ENCODE measurements at places on chromosomes 3 and 15. TPM values are rescaled to one million over a fixed set of nuclear protein-coding genes. Genes with fewer than 3 reads are reported as not detected.

The BCL2A1 gene
- total RNA-seq = not detected

The LYSMD2 gene
- 10.8 TPM for total RNA-seq

DNA sequence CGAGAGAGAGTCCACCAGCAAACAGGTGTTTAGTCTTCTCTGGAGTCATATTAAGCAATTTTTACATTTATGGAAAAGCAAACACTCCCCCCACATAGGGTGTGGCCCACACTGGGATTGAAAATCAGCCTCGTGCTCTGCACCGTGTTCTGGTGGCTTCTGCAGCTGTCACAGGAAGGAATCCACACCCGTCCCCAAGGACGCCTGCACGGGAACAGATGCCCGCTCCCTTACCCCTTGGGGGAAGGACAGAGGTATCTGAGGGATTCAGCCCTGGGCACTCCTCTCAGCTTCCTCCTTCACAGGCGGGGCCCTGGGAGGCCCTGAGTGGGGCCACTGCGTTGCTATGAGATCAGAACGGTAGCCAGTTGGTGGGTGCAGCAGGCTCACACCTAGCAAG lies 27.8 kb downstream of the LIPC start:
- no peak for DNase-seq

GRCh38 chr3:143060906-143061305 lies 58.7 kb upstream of the CHST2 start:
- DNase-seq = peak; percentile 47

GRCh38 chr15:29208352-29208751 lies 61.3 kb downstream of the NSMCE3 start:
- no peak for DNase-seq

GRCh38 chr3:114642951-114643741 lies 349.3 kb downstream of the TIGIT start:
- DNase-seq = no peak

GRCh38 chr3:87201727-87202126 lies 25.4 kb upstream of the CHMP2B start:
- no peak for DNase-seq

GRCh38 chr3:42202217-42202865 lies 63.6 kb downstream of the CCK start:
- DNase-seq = no peak

- no peak for DNase-seq
Observed at GRCh38 chr3:106836906-106837305, 540.3 kb upstream of the CCDC54 start.

DNA sequence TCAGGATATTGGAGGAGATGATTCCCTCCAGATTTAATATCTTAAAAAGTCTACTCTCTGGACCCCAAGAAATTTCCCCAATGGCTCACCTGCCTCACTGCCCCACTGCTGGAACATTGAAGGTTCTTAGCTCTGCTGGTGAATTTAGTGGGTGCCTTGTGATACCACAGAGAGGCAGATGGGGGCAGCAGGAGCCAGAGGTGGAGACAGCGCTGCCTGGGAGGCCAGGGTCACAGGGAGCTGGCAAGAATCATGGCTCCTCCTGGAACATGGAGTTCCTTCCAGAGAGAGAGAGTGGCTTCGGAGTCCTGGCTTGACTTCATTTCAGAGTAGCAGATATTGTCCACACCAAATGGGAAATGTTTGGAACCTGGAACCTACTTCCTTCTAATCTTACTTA lies 263.5 kb upstream of the CFAP20DC start:
- peak; percentile 20 for DNase-seq

DNA sequence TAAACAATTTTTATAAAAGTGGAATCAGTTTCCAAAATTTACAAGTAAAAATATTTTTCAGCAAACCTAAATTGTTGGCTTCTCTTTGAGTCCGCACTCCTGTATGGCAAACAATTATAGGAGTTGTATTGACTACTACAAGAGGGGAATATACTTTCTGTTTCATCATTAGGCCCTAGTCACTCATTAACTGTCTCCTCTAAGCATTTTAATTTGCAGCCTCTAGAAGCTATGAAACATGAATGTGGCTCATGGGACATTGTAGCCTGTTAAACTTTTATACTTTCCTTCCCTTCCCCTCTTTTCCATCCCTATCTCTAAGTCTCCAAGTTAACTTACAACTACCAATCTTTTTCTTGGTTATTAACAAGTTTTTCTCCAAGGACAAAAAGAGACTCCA lies 58.9 kb upstream of the CBLB start:
- DNase-seq = no peak

DNA sequence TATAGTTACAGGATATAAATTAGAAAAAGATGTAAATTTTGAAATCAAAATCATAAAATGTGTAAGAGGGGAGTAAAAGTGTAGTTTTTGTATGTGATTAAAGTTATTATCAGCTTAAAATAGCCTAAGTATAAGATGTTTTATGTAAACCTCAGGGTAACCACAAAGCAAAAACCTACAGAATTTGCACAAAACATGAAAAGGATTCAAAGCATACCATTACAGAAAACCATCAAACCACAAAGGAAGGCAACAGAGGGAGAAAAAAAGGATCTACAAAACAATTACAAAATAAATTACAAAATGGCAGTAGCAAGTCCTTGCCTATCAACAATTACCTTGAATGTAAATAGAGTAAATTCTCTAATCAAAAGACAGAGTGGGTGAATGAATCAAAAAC lies 36.7 kb upstream of the MYLK start:
- no peak for DNase-seq

DNA sequence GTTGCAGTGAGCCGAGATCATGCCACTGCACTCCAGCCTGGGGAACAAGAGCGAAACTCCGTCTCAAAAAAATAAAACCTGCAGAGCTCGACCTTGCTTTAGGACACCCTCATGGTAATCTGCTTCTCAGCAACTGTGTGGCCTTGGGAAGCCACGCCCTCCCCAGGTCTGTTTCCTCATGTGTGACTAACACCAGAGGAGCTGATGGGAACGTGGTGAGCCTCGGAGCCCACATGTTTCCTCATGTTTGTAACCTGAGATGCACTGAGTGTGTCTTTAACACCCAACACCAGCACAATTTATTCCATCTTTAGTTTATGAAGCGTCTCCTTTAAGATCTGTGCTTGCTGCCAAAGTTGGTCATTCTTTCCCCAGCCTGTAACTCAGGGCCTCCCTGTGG lies 142.8 kb downstream of the OCA2 start:
- DNase-seq = no peak

DNA sequence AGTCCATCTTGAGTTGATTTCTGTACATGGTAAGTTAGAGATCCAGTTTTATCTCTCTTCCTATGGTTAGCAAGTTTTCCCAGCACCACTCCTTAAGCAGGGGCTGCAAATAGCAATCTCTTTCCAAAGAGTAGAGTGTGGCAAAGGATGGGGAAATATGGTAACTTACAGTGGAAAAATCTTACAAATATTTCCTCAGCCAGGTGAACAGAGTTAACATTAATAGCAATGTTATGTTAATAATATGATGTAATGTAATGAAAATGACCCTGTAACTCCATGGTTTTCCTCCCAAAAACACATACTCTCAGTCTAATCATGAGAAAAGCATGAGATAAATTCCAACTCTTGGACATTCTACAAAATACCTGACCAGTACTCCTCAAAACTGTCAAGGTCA lies 30.4 kb downstream of the FSIP1 start:
- DNase-seq = no peak

DNA sequence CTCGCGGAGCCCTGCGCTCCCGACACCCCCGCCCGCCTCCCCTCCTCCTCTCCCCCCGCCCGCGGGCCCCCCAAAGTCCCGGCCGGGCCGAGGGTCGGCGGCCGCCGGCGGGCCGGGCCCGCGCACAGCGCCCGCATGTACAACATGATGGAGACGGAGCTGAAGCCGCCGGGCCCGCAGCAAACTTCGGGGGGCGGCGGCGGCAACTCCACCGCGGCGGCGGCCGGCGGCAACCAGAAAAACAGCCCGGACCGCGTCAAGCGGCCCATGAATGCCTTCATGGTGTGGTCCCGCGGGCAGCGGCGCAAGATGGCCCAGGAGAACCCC lies 464 bp downstream of the SOX2 start:
- DNase-seq = no peak

DNA sequence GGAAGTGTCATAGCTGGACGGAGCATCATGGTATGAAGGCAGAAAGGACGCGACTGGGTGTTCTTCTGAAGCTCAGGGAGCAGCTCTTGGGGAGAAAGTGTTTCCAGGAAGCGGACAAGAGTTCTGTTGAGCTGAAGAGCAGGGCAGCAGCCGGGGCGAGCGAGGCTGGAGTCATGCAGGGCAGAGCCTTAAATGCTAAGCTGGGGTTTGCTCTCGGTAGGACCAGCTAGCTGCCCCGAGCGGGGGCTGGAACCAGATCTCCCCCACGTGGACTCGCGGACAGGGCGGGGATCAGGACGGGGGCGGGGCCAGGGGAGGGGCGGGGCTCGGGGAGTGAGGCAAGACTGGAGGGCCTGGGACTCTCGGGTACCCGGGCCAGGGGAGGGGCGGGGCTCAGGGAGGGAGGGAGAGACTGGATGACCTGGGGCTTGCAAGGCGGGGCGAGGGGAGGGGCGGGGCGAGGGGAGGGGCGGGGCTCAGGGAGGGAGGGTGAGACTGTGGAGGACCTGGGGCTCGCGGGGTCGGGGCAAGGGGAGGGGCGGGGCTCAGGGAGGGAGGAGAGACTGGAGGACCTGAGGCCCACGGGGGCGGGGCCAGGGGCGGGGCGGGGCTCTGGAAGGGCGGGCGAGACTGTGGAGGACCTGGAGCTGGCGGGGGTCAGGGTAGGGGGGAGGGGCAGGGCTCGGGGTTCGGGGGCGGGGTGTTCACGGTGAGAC lies 461 bp upstream of the FAH start:
- peak; percentile 97 for DNase-seq

- no peak for DNase-seq
Observed at GRCh38 chr15:25469377-25469776, 30.6 kb upstream of the UBE3A start.

GRCh38 chr15:95795386-95795785 lies 535.1 kb upstream of the NR2F2 start:
- no peak for DNase-seq

- peak; percentile 96 for DNase-seq
Observed at GRCh38 chr3:30544812-30545211, 61.6 kb upstream of the TGFBR2 start.

- no peak for DNase-seq
Observed at GRCh38 chr15:63354821-63355650, 26.6 kb downstream of the CA12 start.

GRCh38 chr15:65913631-65914199 lies 44.4 kb downstream of the RAB11A start:
- no peak for DNase-seq

- no peak for DNase-seq
Observed at GRCh38 chr15:44219073-44219472, 24.0 kb upstream of the FRMD5 start.

Measured in fibroblast of villous mesenchyme (primary cell).